Cerebellar nuclear complex (tissue), 1 donor: ENCODE measurements at places on chromosomes 5 and 9.

- no peak for DNase-seq
Observed at GRCh38 chr5:94901191-94901979, 282.9 kb downstream of the SLF1 start.

GRCh38 chr9:85516455-85516854 is 225.3 kb downstream of the AGTPBP1 start:
- DNase-seq: no peak

DNA sequence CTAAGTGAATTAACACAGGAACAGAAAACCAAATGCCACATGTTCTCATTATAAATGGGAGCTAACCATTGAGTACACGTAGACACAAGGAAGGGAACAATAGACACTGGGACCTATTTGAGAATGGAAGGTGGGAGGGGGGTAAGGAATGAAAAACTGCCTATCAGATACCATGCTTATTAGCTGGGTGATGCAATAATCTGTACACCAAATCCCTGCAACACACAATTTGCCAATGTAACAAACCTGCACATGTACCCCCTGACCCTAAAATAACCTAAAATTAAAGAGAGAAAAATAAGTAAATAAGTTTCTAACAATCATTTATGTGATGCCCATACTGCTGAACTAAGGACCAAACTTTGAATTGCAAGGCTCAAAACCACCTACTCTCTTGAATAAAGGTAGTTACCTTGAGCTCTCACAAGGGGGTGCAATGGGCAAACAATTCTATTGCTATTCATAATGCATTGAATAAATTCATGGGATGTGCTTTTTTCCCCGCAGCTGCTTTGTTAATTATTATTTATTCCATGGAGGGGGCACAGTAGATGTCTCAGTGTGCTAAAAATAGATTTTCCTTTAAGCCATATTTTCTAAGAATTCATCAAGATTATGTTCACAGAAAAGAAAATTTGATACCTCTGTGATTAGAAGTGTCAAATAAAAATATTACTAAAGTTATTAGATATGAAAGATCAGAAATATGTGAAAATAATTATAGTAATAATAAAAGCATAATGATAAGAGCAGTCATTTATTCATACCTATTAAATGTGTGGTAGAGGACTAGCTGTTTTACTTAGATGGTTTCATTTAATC is 76.2 kb upstream of the PTPN3 start:
- no peak for DNase-seq

- no peak for DNase-seq
Observed at GRCh38 chr5:116626945-116627679, 52.5 kb upstream of the SEMA6A start.

- DNase-seq: no peak
Observed at GRCh38 chr5:9479361-9479760, 66.5 kb downstream of the SEMA5A start.

DNA sequence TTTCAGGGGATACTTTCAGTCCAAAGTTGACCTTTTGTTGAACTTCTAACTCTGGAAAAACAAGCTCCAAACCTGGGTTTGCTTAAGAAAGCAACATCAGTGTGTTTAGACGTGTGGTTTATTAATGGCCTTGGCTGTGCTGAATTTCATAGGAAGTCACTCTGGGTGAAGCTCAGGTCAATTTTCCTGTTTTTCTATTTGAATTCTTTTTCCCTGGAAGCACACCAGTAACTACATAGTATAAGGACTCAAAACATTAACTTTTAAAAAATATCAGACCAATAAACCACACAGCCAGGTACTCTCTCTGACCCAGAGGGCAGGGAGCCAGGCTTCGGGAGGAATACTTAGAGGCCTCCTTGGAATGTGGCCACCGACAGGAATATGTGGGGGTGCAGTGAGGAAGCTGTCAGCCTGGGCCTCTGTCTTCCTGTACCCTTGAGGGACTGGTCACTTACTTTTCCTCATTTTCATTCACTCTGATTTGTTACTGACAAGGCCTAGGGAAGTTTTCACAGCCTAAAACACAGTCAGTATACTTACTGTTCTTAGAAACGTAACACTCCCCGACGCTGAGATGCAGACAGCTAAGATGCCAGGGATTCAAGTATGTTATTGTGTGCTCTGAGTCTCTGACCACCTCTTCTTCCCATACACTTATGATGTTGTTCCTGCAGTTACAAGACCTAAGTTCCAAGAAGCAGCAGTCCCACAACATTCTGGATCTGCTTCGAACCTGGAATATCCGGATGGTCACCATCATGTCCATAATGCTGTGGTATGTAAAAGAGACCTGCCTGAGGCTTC is 18.9 kb downstream of the SLC22A5 start:
- no peak for DNase-seq

GRCh38 chr5:68432682-68433081 is 217.1 kb downstream of the PIK3R1 start:
- DNase-seq: no peak

DNA sequence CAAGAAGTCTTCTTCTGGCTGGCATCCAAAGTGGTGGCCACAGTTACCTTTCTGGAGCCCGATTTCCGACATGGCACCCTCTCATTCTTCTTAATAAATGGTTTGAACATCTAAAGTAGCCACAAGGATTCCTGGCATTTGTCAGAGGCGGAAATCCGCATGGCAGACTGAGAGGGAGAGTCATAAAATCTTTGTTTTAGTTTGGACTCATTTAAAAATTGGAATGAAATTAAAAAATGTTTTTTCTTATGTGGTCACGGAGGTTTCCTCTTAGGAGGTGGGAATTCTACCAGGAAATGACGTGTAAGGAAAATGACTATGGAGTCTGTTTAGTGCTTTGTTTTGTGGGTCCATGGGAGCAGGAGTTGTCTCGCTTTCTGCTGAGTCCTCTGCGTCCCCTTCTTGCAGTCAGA is 133.0 kb upstream of the PTCH1 start:
- no peak for DNase-seq

- DNase-seq: no peak
Observed at GRCh38 chr5:79133121-79133656, 21.6 kb downstream of the BHMT start.

DNA sequence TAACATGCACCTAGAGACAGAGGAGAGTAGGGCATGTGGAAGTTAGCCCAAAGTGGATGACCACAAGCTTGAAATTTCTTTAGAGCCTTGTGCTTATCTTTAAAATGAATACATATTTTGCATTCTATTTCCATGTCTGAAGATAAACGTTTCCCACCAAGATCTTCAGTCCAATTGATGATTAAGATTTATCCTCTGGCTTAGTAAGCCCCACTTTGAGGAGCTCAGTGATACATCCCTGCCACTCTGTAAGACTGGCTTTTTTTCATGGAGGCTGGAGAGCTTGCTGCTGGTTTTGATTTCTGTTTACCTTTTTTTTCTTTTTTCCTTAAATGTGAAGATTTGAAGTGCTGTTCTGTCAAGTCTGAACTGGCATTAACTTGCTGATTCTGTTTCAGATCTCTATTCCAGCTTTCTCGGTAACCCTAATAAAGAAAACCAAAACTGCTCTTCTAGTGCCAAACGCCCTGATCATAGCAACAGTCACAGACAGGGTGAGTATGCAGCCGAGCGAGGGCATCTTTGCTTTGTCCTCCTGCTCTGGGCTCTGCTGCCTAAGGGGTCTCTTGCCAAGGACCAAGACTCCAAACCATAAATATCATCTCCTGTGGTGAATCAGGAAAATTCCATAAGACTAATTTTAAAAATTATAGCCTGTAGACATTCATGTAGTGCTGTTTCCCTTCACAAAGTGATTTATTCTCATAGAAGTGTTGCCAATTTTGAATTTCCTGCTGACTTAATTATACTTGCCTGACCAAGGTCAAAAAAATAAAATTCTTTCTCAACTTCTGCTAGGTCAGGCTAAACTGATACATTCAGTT is 54.3 kb downstream of the GRAMD2B start:
- DNase-seq: no peak

DNA sequence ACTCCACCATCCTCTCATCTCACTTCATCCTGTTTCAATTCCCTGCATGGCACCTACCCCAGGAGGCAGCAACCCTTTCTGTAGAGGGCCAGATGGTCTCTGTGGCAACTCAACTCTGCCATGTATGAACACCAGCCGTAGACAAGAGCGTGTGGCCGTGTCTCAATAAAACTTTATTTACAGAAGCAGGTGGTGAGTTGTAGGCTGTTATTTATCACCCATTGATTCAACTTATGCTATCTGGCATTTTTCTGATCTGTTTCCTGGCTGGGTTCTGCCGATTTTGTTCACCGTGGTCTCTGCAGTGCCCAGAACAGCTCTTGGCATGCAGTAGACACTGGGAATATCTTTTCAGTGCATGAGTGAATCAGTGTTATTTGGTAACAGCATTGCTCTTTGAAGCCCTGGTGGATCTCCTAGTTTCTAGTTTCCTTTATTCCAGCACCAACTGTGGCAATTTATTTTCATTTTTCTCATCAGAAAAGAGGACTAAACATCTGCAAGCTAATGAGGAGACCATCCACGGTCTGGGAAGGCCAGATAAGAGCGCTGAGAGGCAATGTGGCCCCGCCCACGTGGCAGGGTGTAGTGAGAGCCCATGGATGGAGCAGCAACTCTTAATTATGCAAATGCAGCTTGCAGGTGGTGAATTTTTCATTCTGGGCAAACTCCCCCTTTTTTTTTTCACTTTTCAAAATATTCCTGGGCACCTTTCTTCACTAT is 77.9 kb downstream of the CTSL start:
- DNase-seq: no peak

DNA sequence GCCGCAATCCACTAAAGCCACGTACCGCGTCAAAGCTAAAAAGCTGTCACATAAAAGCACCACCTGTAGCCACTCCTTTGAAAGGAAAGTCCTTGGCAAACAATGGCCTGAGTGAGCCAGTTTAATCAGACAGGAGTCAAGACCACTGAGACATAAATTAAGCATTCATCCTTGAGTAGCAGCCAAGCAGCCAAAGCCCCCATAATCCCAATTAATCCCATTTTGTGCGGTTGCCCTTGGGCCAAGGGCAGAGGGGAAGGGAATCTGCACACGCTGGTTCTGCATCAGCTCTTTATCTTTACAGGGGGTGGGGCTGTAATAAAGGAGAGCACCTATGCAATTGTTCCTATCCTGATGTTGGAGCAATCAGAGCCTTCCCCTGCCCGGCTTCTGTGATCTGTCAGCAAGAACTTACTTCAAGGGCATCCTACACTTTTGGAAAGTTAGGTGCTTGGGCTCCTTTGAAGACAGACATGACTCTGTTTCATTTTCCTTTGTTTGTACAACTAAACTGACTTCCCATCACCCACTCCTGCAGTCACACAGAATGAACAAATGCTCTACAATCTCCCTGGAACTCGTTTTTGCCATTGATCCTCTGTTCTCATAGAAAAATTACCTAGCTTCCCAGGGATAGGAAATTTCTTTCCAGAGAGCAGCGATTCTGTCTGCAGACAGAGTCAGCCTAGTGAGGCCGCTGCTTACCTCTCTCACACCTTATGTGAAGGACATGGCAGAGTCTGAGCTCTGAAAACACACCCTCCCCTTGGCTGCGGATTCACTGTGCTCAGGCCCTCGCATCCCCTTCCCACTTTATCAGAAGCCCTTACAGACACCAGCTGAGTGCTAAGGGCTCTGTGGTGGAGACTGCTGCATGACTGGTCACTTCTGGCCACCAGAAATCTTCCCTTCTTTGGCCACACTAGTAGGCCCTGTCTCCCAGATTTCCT is 116.2 kb upstream of the TBCA start:
- DNase-seq: no peak

DNA sequence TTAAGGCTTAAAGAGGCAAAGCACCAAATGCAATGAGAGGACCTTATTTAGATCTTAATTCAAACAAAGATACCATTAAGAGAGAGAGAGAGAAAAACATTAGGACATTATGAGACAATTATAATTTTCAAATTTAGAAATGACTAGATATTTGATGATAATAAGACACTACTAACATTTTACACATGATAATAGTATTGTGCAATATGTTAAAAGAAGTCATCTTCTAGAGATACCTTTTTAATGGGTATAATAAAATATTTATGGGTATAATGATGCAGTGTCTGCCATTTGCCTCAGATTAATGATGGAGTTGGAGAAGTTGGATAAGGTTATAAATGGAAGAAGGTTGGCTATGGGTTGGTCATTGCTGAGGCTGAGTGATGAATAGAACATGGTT is 21.2 kb downstream of the SPAAR start:
- DNase-seq: no peak

- no peak for DNase-seq
Observed at GRCh38 chr5:160152287-160152686, 33.0 kb upstream of the PWWP2A start.

DNA sequence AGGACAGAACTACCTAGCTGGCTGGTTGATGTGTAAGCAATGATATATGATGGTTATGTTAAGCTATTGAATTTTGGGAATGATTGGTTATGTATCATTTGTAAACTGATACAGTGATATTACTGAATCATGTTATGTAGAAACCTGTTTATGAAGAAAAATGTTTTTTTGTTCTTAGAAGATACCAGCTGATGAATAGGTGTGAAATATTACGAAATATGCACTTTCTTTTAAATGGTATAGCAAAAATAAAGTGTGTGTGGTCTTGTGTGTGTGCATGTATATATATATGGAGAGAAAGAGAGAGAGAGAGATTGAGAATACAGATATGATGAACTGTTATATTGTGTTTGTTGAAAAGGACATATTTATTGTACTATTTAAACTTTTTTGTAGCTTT is 164.1 kb downstream of the WDR70 start:
- DNase-seq: no peak

DNA sequence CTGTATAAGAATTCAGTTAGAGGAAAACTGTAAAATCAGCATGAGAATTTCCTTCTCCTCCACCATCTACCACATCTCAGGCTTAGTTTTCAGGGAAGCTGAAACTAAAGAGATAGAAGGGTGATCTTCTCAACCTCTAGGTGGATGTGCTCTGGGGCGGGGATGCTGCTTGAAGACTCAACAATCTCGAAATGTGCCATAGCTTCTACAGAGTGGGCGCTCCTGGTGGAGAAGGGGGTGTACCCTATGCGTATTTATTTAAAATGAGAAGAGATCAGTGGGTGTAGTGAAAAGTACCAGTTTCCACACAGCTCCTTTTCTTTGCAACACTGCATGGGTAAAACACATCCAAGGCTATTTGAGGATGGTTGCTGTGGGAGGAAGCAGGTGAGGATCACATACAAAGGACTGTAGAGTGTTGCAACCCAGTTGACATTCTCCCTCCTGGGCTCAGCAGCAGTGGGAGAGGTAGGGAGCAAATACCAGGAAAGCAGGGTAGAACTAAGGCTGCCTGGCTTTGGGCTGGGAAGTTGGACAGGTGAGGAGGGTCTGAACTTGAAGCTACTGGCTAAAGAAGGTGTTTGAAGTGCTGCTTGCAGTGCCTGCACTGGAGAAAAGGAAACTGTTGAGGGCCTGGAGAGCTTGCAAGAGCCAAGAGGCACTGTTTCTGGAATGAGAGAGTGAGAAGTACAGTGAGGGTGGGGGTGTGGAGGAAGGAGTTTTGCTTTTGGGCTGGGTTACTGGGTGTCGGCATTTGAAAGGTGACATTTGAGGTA is 73.1 kb downstream of the MAST4 start:
- no peak for DNase-seq

GRCh38 chr5:143057580-143057999 is 287.4 kb downstream of the ARHGAP26 start:
- no peak for DNase-seq

DNA sequence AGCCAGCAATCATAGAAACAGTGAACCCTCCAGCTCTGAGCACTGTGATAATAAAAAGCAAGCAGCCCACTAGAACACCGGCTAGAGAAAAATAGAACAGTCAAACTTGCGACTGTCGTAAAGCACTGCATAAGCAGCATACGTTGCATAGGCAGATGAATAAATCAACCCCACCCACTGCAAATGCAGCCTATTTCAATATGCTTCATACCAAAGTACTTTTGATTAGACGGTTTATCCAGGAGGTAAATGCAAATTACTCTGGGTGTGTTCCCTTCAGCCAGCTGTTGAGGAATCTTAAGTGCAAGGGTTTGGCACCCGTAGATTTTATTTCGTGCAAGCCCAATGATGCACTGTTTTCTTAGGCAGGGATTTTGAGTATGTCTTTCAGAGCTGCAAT is 32.1 kb upstream of the ANKRD18A start:
- no peak for DNase-seq
